ENCODE measurements at places on chromosomes 2 and 18.
A peak's percentile ranks its signal among the peaks of the same experiment; 100 is the strongest.

GRCh38 chr2:176612736-176613135 is 343.5 kb downstream of the MTX2 start:
- no peak for DNase-seq

GRCh38 chr2:106115250-106115649 is 78.9 kb downstream of the UXS1 start:
- no peak for DNase-seq

DNA sequence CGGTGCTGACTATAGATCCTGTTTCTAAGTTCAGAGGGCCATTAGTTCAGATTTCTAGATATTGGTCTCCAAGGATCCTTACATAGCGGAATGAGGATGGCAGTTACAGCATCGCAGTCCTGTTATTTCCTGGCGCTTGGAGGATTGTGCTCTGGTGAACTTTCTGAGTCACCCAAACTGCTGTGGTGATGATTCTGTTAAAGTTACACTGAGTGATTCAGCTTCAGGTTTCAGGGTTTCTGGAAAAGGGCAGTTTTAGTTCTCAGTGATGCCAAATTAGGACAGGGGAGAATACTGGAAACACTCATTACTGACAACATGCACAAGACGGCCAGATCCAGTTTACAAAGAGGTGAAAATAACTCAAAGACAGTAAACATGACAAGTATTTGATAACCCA is 52.1 kb upstream of the ANKRD62 start:
- DNase-seq: no peak

DNA sequence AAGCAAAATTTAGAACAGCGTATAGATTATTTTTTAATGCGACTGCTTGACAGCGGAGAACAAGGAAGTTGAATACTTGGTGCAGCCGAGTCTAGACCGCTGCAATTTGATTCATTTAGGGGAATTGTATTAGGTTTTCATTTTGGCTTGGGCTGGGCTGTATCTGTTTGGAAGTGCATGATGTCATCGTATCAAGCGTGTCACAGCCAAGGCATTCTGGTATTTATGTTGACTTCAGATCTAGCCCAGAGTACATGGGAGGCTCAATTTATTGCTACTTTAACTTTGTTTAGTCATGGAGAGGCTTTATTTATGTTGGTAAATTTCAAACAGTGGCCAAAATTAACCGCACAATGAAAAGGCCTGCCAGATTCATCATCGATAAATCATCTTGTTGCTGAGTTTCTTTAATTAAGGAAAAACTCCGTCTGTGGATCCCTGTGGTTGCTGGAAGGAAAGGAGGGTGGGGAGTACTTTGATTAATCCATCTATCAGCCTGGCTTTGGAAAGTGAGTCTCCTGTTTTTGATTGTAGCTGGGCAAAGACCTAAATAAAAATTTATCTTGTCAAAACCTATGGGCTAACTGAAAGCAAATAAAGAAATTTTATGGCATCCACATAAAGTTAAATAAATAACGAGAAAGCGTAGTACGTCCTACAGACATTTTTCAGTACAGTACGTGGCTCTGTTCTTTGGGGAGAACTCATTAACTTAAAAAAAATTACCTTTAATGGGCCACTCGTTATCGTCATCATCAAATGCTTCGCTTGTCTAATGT is 230.4 kb upstream of the SPRED2 start:
- DNase-seq: no peak

GRCh38 chr2:16613539-16614011 is 52.1 kb downstream of the CYRIA start:
- DNase-seq: no peak

GRCh38 chr2:225893151-225893550 is 493.6 kb downstream of the NYAP2 start:
- DNase-seq: no peak

GRCh38 chr18:48897531-48897930 is 53.2 kb downstream of the SMAD7 start:
- no peak for DNase-seq

- no peak for DNase-seq
Observed at GRCh38 chr2:56369316-56369715, 185.5 kb downstream of the CCDC85A start.

GRCh38 chr2:165793779-165794535 is at the start of gene GALNT3:
Gene GALNT3 (minus strand): TSS chr2:165794247. CDS start chr2:165770700, 23,547 bp downstream.
- DNase-seq: peak; percentile 50

DNA sequence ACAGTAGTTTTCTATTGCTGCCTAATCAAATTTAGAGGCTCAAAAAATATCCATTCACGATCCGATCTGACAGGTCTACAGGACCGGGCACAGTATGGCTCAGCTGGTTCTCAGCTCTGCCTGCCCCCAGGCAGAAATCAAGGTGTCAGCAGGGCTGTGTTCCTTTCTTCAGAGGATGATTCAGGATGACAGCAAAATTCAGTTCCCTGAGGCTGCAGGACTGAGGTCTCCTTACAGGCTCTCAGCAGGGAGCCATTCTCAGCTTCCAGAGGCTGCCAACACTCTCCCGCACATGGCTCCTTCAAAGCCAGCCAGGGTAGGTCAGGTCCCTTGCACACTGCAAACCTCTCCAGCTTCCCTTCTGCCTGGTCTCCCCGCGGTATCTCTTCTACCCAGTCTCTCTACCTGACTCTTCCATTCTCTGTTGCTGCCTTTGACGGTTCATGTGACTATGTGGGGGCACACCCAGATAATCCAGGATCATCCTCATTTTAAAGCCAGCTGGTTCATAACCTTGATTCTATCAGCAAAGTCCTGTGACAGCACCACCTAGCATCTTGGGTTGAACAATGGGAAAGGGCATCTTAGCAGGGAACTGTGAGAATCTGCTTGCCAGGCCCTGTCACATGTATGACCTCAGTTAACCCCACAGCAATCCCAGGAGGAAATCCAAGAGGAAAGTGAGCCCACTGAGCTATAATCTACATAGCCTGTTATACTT is 50.4 kb downstream of the UXS1 start:
- no peak for DNase-seq

- peak; percentile 81 for DNase-seq
Observed at GRCh38 chr18:23106575-23106974, 28.7 kb upstream of the CABLES1 start.

GRCh38 chr2:80061881-80062280 is 242.7 kb downstream of the LRRTM1 start:
- DNase-seq: no peak
